ENCODE measurements at places on chromosomes 11 and 22.

DNA sequence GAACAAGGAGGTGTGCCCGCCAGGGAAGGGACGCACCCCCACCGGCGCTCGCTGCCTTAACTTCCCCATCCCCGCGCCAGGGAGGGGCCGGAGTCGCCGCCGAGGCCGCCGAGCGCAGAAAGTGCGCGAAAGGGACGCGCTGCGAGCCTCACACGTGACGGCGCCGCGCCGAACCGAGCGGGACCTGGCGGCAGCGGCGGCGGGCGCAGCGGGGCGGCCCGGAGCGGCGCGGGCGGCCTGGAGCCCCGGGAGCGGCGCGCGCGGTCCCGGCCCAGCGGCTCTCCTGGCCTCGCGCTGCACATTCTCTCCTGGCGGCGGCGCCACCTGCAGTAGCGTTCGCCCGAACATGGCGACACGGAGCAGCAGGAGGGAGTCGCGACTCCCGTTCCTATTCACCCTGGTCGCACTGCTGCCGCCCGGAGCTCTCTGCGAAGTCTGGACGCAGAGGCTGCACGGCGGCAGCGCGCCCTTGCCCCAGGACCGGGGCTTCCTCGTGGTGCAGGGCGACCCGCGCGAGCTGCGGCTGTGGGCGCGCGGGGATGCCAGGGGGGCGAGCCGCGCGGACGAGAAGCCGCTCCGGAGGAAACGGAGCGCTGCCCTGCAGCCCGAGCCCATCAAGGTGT is at the start of gene SORL1:
SORL1 (plus strand) TSS at position 329 of the 623 bp plus-strand sequence; CDS start at position 347, 18 bp downstream.
- no peak for DNase-seq

DNA sequence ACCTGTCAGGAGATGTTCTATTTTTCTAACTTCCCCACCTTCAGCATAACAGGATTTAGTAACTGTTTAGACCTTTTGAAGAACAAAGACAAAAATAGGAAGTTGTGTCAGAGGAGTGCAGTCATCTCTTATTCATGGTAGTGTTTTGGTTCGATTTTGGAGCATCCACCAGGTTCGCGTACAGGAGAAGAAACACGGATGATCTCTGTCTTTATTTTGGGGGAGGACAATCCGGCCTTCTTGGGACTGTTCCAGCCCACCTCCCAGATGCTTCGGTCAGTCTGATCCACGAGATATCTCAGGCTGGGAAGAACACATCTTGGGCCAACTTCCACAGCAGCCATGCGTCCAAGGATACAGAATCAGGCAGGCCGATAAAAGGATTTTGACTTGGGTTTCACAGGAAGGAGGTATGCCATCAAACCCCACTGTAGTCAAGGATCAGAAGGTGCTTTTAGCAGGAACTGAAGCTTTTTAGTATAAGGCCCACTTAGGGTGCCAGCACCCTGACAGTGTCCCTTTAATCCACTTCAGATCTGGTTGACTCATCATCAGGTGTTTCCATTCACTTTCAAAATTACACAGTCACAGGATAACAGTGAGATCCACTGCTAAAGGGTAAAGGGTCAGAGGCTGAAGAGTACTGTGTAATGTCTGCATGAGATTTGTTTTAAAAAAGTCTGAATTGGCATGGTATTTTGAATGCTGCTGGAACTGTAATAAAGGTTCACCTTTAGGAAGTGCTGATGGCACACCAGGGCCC is 16.5 kb downstream of the PATZ1 start:
- DNase-seq, result no peak

DNA sequence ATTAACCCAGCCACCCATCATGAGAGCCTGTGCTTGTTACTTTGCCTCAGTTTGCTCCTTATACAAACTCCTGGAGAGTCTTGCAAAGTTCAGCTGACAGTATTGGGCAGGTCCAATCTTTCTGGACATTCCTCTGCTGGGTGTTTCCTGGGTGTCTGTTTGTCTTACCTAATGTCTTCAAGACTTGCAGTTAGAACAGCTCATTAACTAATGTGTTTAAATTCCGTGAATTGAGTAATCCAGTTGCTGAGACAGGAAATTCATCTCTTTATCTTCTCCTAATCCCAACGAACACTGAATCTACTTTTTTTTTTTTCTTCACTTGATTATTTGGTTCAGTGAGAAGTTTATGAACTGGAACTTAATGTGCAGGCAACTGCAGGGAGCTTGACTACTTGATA is 20.6 kb downstream of the BCO2 start:
- DNase-seq, result no peak

GRCh38 chr22:39266398-39267030 is 21.7 kb upstream of the PDGFB start:
- DNase-seq, result no peak

DNA sequence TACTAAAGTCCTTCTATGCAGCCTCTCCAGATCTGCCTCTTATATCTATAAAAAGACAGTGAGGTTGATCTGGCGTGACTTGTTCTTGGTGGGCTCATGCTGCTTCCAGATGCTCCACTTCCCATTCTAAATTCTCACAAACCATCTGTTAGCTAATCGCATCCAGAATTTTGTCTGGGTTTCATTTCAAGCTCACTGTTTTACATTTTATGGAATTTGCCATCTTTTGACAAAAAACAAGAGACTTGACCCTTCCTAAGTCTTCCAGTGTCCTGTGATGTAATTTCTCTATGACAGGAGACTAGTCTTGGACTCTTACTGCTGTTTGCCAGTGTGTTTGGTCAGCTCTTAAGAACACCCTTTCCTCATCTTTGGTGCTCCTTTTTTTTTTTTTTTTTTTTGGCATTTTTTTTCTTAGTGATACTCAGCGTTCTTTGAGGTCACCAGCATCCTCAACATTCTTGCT is 23.0 kb downstream of the CRKL start:
- DNase-seq, result no peak

- DNase-seq, result no peak
Measured at GRCh38 chr11:72234920-72235319, 9.1 kb downstream of the PHOX2A start.

GRCh38 chr11:6618117-6619003 is 862 bp downstream of the TPP1 start:
- DNase-seq, result peak; percentile 19

DNA sequence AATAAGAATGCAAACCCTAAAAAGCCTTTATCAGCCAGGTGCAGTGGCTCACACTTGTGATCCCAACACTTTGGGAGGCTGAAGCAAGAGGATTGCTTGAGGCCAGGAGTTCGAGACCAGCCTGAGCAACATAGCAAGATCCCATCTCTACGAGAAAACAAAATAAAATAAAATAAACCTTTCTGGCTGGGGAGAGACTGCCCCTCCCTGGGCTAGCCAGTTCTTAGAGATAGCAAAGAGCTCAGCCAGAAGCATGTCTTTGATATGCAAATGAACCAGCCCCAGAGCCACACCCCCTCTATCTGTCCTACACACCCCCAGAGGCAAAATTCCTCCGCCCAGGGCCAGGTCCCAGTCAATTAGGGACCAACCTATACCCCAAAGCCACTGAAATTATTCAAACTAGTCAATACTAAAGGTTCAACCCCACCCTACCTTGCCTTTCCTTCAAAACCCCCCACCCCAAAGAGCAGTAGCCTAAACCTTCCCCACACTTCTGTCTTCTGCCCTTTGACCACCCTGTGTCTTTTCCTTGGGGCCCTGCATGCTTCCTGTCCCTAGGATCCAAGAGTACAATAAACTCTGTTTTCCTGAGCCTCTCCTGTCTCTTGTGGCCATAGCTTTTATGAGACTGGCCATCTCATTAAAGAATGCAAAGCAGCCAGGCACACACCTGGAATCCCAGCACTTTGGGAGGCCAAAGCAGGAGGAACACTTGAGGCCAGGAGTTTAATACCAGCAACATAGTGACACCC is 37.3 kb upstream of the CXCR5 start:
- DNase-seq, result no peak
